ENCODE measurements at places on chromosomes 4 and X.

DNA sequence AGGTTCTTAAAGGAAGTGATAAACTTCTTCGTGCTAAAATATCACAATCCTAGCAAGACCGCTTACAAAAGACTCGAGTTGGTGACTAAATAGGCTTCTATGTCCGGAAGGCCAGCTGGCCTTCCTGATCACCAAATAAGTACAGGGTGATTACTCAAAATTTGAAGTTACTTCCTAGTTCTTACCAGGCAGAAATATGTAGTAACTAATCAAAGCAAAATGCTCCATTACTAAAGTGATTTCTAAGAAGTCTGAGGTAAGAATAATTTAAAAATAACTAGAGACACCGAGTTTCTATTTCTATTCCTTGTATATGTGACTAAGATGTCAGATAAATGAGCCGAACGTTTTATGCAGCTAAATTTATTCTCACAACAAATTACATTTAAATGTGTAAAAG lies 62.2 kb downstream of the NSUN7 start:
- no peak for DNase-seq

DNA sequence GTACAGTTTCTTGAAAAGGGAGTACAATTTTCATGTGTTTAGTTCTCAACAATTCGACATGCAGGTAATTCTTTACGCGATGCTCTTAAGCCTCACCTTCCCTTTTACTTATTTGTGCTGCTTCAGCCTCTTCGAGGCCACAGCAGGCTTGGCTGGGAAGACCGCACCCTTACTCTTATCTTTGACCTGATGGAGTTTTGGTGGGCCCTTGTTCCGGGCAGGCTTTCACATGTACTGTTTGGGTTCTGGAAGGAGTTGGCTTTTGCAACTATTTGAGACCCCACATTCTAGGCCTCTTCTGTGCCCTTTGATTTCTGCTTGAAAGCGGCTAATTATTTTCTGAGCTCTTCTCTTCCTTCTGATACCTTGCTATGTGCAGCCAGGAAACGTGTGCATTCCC lies 60.2 kb downstream of the FAM193A start:
- DNase-seq, result no peak

- no peak for DNase-seq
These were observed 166.8 kb upstream of the HCCS start for GRCh38 chrX:10944136-10944885.

DNA sequence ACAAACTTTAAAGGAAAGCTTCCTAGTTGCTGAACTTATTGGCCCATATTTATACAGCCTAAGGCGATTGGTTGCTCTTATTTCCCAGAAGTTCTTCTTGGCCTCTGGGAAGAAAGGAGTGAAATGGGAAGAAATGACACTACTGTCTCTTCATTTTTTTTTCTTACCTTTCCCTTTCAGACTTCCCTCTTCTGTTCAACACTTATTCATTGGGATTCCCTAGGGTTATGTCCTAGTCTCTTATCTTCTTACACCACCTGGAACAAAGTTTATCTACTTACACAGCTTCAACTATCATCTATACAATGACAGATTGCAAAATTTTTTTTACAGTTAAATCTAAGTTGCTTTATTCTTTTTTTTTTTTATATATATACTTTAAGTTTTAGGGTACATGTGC lies 68.0 kb downstream of the SNX12 start:
- no peak for DNase-seq
